ENCODE measurements at places on chromosomes 1 and 21. TPM values are rescaled to one million over a fixed set of nuclear protein-coding genes. Genes with fewer than 3 reads are reported as not detected.

Gene WASF2
- 136 TPM for total RNA-seq

Gene CYP4A11
- not detected for total RNA-seq

Gene SDF4
- 99.5 TPM for total RNA-seq

Gene CZIB
- 24.8 TPM for total RNA-seq

Gene KPRP
- total RNA-seq = 0.64 TPM

Gene AMIGO1
- total RNA-seq = 1.2 TPM

Gene HLX
- total RNA-seq = 0.64 TPM

Gene ZNF678
- total RNA-seq = 4.1 TPM

Gene FCGR2B
- total RNA-seq = not detected

Gene CHI3L2
- 1.0 TPM for total RNA-seq

Gene ERG
- total RNA-seq = not detected

Gene FCRL3
- not detected for total RNA-seq

Gene C1orf141
- not detected for total RNA-seq

Gene PTPN7
- not detected for total RNA-seq

Gene INTS3
- 32.8 TPM for total RNA-seq

Gene DPYD
- total RNA-seq = 16.8 TPM

Gene MR1
- total RNA-seq = 46.3 TPM

Gene GAS5
- total RNA-seq = 722 TPM

Gene SNX27
- 22.7 TPM for total RNA-seq

Gene SYT2
- total RNA-seq = 0.07 TPM

Gene RGL1
- 4.3 TPM for total RNA-seq

Gene CLCNKB
- total RNA-seq = not detected

Gene DIO1
- total RNA-seq = not detected

Gene FAM110D
- total RNA-seq = not detected

Gene PTPRF
- total RNA-seq = 152 TPM

Gene C1QB
- not detected for total RNA-seq

Gene PDPN
- total RNA-seq = 33.7 TPM

Gene LMOD1
- 29.5 TPM for total RNA-seq

Gene LCE1D
- not detected for total RNA-seq

Gene GJA9
- not detected for total RNA-seq

Gene CDC73
- 27.5 TPM for total RNA-seq

All from mammary epithelial cell (primary cell).